ENCODE measurements at places on chromosomes 5 and 9.

DNA sequence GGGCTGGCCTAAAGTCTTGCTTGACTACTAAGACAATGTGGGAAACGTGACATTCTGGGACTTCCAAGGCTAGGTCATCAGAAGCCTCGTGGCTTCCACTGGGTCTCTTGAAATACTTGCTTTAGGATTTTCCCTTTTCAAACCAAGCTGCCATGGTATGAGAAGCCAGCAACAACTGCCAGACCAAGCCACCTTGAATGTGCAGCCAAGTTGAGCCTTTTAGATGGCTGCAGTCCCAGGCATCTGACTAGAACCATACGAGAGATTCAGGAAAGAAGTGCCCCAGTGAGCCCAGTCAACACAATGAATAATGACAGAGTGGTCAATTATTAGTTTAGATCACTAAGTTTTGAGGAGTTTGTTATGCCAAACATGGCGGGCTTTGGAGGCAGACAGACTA is 143.3 kb downstream of the SLF1 start:
- DNase-seq, result no peak

GRCh38 chr5:74179179-74179578 is 461.3 kb downstream of the ENC1 start:
- DNase-seq, result no peak

GRCh38 chr9:14692470-14693250 is 572 bp downstream of the ZDHHC21 start:
- no peak for DNase-seq

- no peak for DNase-seq
These were observed 85.1 kb downstream of the ACER2 start for GRCh38 chr9:19493876-19494275.

DNA sequence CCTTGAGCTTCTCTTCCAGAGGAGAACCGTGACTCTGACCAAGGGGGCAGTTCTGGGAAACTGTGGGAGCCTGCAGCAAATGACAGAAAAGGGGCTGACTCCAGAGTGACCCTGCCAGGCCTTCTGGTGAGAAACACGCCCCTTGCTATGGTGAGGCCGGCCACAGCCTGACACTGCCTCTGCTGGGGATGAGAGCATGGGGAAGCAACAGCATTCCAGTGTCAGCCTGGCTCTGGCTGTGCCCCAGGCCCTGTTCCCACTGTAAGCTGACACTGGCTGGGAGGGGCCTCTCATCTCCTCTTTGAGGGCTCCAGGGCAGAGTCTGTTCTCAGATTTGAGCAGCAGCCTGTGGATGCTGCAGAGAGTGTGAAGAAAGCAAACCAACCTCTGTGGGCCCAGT is 180.0 kb upstream of the IL12B start:
- no peak for DNase-seq

- no peak for DNase-seq
These were observed 81.1 kb downstream of the AOPEP start for GRCh38 chr9:94807556-94807955.

GRCh38 chr5:126527892-126528291 is 67.1 kb downstream of the ALDH7A1 start:
- DNase-seq, result no peak

- no peak for DNase-seq
These were observed 145.3 kb downstream of the TTLL11 start for GRCh38 chr9:121947775-121948174.

GRCh38 chr5:133828722-133829121 is 139.7 kb downstream of the C5orf15 start:
- DNase-seq, result no peak

- DNase-seq, result no peak
These were observed 35.6 kb downstream of the GLRX start for GRCh38 chr5:95786821-95787418.

All from stimulated activated CD4-positive, alpha-beta T cell treated with anti-CD3 and anti-CD28 coated beads, Interleukin-12 subunit alpha, Interleukin-12 subunit beta, amount 100 ng/mL, for 48 hours (primary cell).